Hepatocyte (in vitro differentiated cells): ENCODE measurements at places on chromosomes 11 and 22.

GRCh38 chr22:35544189-35544588, 3.6 kb downstream of the RASD2 start:
- DNase-seq, result no peak

DNA sequence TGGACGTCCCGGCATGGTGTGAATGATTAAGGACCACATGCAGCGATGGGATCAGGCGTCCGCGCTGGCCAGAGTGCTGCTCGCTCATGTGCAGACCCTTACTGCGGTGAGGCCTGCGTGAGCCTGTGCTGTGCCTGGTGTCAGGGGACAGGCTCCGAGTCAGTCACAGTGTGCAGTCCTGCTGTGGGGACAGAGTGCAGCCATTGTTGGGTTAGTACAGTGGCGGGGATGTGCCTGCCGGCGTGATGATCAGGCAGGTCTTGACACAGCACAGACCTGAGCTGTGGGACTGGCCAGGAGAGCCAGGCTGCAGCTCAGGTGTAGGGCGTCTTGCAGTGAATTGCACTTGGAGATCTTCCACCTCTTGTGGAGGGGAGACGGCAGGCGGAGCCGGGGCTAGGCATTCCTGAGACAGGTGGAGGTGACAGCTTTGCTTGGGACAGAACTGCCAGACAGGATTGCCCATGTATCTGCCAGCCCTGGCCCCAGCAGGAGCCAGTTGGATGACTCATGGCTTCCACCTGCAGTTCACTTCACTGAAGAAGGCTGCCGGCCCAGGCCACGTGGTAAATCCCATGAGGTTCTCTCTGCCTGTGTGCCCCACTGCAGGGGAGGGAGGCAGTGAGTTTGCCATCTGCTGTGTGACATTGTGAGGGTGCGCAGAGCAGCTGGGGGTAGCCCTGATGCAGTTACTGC, 17.3 kb downstream of the TRMU start:
- DNase-seq, result peak; percentile 58

GRCh38 chr11:8040261-8040920, 40.6 kb upstream of the TUB start:
- no peak for DNase-seq

GRCh38 chr22:29780748-29781676, 13.8 kb downstream of the UQCR10 start:
- no peak for DNase-seq

- DNase-seq, result no peak
Observed at GRCh38 chr11:79226126-79226525, 214.7 kb downstream of the TENM4 start.

DNA sequence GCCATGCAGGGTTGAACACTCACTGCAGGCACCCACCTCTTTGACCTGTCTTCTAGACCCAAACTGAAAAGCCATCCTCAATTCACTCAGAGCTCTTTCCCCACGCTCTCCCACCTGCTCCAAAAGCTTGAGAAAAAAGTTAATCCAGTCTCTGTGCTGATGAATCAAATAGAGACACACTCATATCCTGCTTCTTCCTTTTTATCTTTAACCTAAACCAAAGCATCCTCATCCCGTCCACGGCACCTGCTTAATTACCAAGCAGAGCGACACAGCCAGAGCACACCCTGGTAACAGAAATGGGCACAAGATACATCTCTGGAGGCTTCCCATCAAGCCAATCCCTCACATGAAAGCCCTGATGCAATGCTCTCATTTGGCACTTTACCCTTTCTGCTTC, 102.6 kb downstream of the PLEKHA7 start:
- no peak for DNase-seq

DNA sequence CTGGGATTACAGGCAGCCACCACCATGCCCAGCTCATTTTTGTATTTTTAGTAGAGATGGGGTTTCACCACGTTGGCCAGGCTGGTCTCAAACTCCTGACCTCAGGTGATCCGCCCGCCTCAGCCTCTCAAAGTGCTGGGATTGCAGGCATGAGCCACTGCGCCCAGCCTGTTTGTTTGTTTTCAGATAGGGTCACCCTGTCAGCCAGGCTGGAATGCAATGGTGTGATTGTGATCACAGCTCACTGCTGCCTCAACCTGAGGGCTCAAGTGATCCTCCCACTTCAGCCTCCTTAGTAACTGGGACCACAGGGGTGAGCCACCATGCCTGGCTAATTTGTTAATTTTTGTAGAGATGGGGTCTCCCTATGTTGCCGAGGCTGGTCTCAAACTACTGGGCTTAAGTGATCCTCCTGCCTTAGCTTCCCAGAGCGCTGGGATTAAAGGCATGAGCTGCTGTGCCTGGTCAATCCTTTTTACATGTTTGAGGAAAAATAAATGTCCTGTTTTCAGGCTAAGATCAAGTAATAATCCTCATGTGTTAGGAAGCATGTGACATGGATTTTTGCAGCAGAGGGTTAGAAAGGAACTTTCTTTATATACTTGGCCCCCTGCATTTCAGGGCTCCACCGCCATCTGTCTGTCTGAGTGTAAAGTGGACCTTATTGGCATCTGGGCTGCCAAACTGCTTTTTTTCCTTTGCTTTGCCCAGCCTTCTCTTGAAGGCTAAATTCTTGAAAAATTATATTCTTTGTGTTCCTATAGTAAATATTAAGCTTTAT, 4.8 kb upstream of the SLC3A2 start:
- DNase-seq, result no peak

DNA sequence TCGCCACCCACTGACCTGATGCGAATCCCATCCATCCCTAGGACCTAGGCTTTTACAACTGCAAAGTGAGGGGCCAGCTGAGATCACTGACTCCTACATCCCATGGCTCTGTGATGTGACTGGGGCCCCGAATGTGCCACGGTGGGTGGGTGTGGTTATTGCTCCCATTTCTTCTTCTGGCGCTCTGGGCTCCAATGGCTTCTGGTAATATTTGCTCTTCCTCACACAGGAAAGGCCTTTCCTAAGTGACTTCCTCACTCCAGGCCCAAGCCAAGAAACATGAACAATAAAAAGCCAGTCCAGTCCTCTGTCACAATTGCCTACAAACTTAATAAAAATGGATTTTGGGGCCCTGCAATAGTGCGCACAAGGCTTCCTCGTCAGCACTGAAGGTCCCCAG, 78.1 kb downstream of the GALNT18 start:
- no peak for DNase-seq

DNA sequence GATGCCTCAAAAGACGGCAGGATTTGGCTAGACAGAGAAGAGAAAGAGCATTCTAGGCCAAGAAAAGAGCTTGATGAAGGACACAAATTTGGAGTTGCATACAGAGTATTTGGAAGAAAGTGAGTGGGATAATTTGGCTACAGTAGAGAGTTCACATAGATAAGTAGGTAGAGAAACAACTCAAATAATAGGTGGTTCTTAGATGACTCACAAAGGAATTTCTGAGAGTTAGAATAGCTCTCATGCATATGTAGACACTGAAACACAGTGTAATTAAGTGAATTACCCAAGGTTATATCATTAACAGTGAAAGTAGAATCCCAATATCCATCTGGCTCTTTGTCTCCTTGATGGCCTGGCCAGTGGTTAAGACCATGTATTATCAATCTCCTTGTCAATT, 228.6 kb upstream of the DDI1 start:
- DNase-seq, result no peak

DNA sequence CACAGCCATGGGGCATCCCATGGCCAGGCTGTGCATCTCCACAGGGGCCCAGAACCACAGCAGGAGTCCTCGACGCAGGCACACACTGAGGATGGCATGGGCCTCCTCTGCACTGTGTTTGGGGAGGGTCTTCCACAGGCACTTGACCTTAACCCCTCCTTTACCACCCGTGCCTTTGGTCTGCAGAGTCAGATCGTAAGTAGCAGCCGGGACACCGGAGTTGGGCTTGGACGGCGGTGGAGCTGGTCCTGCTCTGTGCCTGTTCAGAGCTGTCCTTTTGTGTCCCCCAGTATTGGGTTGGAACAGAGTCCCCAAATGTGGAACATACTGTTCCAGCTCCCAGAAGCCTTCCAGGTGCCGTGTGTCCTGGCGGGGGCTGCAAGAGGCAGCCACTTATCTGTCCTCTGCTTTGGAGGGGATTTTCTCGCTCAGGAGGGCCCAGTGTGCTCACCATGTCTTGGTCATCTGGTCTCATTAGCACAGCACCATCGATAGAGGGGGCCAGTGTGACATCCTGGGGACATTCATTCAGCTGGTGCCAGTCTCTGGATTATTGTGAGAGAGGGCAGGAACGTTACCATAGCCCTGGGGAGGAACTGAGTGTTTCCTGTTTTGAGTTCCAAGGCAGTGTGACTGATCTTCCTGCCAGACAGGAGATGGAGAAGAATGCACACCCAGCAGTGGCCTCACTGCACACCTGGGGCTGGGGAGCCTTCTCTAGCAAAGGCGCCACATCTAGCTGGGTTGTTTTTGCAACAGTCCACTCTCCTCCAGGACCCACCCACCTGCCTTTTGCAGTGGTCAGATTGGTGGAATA, 12.4 kb downstream of the CRELD2 start:
- peak; percentile 81 for DNase-seq

- DNase-seq, result no peak
Observed at GRCh38 chr11:113736323-113736722, 30.2 kb upstream of the TMPRSS5 start.

GRCh38 chr11:70464509-70465361, 66.4 kb downstream of the CTTN start:
- no peak for DNase-seq

- no peak for DNase-seq
Observed at GRCh38 chr11:122754553-122755322, 83.6 kb upstream of the CRTAM start.

GRCh38 chr11:107744736-107745135, 32.9 kb upstream of the SLN start:
- DNase-seq, result no peak

DNA sequence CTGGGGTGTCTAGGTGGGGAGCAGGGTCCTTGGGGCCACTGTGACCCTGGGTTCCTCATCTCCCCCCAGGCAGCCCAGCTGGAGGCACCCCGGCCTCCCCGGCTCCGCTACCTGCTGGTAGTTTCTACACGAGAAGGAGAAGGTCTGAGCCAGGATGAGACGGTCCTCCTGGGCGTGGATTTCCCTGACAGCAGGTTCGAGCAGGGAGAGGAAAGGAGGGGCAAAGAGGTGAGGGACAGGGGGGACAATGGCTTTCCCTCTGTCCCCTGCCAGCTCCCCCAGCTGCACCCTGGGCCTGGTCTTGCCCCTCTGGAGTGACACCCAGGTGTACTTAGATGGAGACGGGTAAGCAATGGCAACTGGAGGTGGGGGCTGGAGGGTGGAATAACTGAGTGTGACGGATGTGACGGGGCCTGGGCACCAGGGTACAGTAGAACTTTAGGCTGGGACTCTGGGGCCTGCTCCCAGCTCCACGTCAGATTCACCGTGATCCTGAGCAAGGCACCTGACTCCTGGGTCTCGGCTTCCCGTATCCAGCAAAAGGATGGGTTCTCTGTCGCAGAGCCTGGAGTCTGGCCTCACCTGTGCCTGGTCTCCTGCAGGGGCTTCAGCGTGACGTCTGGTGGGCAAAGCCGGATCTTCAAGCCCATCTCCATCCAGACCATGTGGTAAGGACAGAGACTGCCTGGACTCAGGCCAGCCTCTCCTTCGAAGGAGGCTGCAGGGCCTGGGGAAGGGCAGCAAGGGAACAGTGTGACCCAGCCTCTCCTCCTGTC, 3.6 kb downstream of the SSH3 start:
- DNase-seq, result no peak

GRCh38 chr11:75561426-75562047, 516 bp upstream of the SERPINH1 start:
- DNase-seq, result no peak

DNA sequence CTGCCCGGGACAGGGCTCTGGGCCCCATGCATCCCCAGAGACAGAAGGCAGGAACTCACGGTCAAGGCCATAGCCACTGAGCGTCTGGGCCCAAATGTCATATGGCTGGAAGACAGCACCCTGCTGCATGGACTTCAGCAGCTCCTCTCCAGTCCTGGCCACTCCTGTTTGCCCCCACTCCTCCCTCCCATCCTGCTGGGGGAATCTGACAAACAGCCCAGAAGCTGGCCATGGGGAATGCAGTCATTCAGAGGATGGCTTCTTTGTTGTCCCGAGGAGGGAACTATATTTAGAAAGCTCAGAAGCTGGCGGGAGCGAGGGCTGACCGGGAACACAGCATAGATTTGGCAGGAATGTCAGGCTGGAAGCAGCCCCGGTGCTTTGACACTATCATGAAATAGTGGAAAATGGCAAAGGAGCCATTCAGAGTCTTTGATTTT, 35.0 kb downstream of the DKK3 start:
- no peak for DNase-seq

- no peak for DNase-seq
Observed at GRCh38 chr11:70799386-70799785, 401.1 kb downstream of the CTTN start.

GRCh38 chr11:16167706-16168487, 188.4 kb downstream of the SOX6 start:
- no peak for DNase-seq

DNA sequence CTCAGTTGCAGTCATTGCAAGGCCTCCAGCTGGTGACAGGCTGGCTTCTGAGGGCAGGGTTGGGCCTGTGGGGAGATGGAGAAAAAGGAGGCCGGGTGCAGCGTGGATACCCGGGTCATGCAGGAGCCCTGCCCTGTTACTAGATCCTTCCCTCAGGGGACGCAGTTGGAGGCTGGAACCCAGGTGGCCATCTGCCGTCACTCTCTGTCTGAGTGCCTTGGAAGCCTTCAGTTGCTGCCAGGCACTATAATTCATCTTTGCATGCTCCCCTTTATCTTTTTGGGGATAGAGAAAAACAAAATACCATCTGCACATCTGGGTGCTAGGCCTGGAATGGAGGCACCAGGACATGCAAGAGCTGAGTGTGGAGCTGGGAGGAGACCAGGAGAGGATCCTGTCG, 82.7 kb downstream of the TP53I11 start:
- no peak for DNase-seq

DNA sequence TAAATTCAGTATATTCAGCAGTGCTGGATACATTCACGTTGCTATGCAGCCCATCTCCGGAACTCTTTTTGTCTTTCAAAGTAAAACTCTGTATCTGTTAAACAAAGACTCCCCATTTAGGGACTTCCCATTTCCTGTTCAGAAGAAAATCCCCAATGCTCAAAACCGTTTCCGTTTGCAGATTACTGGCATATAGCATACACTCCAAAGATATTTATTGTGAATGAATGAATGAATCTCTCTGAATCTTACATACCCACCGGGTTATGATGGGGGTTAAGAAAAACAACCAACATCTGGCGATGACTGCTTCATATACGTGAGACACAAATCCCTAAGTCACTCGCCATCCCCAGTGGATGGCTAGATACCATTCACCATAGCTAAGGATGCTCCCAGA, 1.6 kb downstream of the THY1 start:
- no peak for DNase-seq

GRCh38 chr11:4539603-4540219, 5.3 kb upstream of the OR52M1 start:
- DNase-seq, result peak; percentile 67
